ENCODE measurements at places on chromosomes 11 and 22.

GRCh38 chr22:37443086-37443485 lies 15.8 kb upstream of the ELFN2 start:
- DNase-seq: no peak

DNA sequence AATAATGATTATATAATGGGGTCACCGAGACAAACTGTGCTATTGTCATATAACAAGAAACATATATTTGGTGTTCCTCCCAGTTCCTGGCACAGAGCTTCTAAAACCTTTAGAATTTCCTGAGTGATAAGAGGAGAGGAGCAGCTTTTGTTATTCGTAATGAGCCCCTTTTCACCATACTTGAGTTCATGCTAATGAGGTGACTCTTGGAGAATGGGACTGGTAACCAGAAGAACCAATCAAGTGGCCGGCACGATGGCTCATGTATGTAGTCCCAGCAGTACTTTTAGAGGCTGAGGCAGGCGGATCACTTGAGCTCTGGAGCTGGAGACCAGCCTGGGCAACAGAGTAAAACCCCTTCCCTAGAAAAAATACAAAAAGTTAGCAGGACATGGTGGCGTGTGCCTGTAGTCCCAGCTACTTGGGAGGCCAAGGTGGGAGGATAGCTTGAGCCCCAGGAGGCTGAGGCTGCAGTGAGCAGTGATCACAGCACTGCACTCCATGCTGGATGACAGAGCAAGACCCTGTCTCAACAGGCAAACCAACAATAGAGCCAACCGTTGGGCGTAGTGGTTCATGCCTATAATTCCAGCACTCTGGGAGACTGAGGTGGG lies 62.7 kb upstream of the FTH1 start:
- no peak for DNase-seq

DNA sequence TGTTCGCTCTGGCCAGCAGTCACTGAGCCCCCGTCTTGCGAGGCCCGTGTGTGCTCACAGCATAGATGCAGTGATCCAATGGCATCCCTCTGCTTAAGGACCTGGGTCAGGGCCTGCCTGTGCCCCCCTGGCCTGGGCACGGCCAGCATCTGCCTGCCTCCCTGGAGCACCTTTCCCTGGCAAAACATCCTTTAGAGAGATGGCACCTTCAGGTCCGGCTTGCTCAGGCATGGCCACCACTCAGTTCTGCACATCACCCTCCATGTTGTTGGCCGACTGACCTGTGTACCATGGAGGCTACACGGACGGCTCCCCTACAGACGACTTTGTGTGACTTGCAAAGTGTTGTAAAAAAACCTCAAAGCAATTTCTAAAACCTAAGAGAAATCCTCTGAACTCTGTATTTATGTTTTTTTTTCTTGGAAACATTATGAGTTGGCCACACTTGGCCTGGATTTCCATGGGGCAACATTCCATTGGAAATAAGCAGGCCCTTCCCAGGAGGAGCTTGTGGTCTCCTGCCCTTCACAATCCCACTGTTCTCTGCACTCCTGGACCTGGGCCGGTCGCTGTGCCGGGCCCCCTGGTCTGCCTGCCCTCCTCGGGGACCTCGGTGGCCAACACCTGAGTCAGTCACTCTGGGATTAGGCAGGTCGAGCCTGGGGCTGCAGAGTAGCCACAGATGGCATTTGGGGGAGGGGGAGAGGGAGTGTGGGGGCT lies 592.4 kb downstream of the TBC1D22A start:
- peak; percentile 14 for DNase-seq

DNA sequence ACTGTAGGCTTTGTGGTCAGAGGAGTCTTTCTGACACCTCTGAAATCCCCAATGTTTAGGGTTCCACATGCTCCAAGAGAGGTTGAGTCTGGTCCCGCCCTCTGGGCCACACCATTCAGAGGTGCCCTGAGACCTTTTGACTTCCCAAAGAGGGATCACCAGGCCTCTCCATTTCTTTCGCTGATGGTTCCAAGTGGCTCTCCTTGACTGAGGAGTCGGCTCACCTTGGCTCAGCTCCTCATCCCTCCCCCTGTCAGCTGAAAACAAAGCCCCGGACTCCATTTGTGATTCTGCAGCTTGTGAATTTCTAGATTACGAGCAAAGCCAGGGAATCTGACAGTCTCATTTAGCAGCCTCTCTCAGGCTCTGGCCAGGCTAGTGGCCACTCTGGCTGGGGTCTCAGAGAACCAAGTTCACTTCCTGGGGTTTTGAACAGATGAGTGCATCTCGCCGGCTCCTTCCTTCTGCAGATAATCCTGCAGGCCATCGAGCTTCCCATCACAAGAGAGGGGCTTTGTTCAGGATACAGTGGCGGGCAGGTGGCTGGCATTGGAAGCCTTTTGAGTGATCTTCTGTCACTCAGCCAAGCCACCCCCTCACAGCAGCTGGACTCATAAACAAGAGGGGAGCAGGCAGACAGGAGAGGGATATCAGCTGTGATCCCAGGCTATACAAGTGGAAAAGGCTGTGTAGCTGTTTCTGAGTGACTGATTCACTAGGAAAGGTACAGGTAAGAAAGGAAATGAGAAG lies 102.9 kb downstream of the TRIM29 start:
- DNase-seq: peak; percentile 31

- no peak for DNase-seq
These were observed 9.3 kb downstream of the MTFP1 start for GRCh38 chr22:30434843-30435242.

- DNase-seq: no peak
These were observed 773.4 kb upstream of the RAG2 start for GRCh38 chr11:37371346-37371970.

GRCh38 chr11:70054004-70054403 lies 24.1 kb upstream of the ANO1 start:
- peak; percentile 25 for DNase-seq

DNA sequence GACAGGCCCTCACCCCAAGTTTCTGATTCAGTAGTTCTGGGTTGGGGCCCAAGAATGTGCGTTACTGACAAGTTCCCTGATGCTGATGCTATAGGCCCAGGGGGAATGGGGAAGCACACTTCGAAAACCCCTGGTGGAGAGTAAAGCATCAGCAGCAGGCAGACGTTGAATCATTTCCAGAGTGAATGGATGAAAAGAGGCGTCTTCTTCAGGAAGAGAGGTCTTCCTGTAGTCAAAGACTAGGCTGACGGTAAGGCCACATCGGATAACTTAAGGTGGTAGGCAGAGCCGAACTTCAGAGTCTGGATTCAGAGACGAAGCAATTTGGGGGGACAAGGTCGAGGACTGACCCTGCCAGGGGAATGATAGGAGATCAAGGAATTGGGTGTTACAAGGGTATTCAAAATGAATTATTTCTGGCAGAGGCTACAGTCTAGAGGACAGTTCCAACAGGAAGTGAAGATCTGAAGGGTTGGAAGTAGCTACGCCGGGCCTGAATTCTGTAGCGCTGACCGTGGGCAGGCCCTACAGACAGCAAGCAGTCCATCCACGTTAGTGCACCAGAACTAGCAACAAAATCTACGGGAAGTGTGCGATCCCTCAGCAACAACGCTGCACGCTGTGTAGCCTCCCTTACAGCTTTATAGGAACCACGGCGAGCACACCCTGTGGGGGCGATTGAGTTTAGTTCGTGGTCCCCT lies 862 bp upstream of the CENATAC start:
- peak; percentile 58 for DNase-seq

- no peak for DNase-seq
These were observed 2.4 kb upstream of the GALNT18 start for GRCh38 chr11:11624204-11624603.

GRCh38 chr22:28792491-28793383 lies 7.6 kb downstream of the XBP1 start:
- DNase-seq: no peak

DNA sequence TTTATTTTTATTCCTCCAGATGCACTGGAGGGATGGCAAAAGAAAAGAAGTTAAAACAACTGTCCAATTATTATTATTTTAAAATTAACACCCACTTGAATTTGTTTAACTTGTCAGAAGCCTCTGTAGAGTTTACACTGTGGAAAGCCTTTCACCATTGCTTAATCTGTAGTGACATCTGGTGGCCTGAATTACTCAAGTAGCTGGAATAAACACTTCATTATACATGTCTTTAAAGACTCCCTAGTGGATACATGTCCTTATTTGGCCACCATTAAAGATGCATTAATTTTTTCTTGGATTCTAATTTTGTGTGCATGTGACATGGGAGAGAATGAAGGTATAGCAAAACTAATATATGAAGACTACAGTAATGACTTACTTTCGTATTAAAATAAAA lies 1496.5 kb downstream of the FAM181B start:
- no peak for DNase-seq

DNA sequence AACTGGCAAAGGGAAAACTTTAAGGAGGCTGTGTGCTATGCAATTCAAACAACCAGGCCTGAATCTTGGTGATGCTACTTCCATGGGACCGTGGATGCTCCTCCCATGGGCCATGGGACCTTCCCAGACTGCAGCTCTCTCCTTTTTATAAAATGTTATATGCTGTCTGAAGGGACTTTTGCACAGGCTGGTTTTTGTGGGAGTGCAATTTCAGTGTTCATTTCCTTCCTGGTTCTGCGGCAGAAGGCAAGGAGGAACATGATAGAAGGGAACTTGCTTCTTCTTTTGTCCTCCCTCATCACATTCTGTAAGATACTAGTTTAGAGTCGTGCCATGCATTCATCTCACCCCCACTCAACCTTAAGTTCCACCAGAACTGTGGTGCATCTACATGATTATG lies 68.9 kb downstream of the C11orf58 start:
- no peak for DNase-seq

- DNase-seq: no peak
These were observed 79.1 kb upstream of the LMO2 start for GRCh38 chr11:33970984-33971466.

DNA sequence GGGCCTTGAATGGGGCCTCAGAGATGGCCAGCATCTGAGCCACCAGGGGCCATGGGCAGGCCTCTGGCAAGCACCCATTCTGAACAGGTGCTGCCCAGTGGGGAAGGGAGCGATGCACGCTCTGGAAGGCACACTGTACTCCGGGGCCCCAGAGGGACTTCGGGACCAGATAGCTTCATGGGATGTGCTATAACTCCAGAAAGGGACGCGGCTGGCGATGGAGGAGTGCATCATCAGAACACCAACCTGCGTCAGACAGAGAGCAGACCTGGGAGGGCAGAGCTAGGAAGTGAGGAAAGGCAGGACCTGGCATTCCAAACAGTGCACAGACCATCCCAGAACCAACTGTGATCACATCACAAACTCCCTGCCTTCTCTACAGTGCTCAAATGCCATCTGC lies 16.8 kb downstream of the DGCR2 start:
- no peak for DNase-seq

- DNase-seq: peak; percentile 76
These were observed 444 bp upstream of the TSKU start for GRCh38 chr11:76782531-76783293.

DNA sequence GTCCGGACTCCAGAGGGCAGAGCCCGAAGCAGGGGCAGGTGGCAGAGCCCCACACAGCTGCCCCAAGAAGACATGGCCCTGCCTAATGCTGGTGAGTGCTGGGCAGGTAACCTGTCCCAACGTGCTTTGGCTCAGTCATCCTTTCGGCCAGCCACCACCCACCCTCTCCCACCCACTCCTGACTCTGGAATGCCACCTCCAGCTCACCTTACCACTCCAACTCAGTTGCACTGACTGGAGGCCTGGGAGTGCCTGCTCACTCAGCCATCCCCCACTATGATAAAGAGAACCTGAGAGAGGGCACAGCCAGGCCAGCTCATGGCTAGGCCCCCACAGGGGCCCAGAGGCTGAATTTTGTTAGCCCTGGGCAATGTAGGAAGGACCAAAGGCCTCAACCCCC lies 53.8 kb upstream of the MPEG1 start:
- no peak for DNase-seq

- DNase-seq: no peak
These were observed 10.9 kb upstream of the CABP2 start for GRCh38 chr11:67534070-67534679.

GRCh38 chr11:87871056-87871455 lies 304.2 kb downstream of the RAB38 start:
- no peak for DNase-seq

DNA sequence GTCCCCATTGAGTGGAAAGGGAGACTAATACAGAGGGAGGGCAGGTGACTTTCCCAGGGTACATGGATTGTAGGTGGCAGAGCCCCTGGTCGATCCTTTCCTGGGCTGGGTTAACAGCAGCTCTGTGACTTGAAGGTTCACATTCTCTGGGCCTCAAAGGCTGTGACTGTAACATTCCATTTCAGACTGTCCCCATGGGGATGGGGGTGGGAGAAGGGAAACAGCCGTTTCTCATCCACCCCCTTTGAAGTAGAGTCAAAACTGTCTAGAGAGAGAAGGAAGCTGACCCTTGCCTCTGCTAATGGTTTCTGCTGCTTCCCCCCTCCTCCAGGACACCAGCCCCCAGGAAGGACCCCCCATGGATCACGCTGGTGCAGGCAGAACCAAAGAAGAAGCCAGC lies 19.2 kb downstream of the MICALL1 start:
- no peak for DNase-seq

DNA sequence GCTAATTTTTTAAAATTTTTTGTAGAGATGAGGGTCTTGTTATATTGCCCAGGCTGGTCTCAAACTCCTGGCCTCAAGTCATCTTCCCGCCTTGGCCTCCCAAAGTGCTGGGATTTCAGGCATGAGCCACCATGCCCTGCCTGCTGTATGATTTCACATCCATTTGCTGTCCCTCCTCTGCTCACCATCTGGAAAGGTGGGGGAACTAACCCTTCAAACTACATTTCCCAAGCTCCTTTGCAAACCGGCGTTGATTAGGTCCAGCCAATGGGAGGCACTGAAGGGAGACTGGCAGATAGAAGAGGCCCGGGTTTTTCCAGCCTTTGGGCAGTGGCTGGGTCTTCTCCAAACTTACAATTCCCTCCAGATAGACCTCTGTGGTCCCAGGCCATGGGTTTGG lies 19.3 kb downstream of the RFPL1 start:
- no peak for DNase-seq

DNA sequence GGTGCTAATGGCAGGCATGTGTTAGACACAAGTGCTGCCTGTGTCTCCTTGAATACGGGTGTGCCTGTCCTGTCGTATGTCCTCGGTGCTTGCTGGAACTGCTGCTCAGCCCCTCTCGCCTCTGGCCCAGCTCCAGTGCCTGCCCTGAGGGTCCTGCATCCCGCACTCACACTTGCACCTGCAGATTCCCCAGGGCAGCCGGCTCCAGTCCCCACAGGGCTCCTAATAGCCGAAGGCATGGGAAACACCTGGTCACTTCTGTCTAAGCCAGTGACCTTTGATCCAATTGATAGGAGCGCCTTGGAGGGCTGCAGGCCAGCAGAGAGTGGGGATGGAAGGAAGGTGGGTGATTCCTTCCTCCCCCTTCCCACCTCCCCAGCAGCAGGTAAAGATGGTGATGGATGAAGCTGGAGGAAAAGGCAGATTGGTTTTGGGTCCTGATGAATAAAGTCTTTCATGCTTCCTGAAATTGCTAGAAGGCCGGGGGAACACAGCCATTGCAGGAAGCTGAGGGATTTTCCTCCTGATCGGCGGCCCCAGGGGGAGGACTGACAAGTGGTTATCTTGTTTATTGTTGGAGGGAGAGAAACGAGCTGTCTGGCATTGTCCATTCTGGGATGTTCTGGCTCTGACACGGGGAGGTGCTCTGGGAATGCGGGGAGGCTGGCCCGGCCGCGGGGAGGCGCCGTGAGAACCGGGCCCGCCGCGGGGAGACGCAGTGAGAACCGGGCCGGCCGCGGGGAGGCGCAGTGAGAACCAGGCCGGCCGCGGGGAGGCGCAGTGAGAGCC lies 110.9 kb upstream of the B3GAT1 start:
- DNase-seq: no peak

GRCh38 chr11:72679869-72680268 lies 5.6 kb upstream of the PDE2A start:
- no peak for DNase-seq

All from activated CD8-positive, alpha-beta memory T cell treated with anti-CD3 and anti-CD28 coated beads, Interleukin-2, amount 10 ng/mL, durations not matched to agents 7 days and 5 days (primary cell).